ENCODE measurements at places on chromosomes 4 and X.

- DNase-seq, result no peak
Measured at GRCh38 chr4:10579648-10580047, 104.9 kb downstream of the CLNK start.

DNA sequence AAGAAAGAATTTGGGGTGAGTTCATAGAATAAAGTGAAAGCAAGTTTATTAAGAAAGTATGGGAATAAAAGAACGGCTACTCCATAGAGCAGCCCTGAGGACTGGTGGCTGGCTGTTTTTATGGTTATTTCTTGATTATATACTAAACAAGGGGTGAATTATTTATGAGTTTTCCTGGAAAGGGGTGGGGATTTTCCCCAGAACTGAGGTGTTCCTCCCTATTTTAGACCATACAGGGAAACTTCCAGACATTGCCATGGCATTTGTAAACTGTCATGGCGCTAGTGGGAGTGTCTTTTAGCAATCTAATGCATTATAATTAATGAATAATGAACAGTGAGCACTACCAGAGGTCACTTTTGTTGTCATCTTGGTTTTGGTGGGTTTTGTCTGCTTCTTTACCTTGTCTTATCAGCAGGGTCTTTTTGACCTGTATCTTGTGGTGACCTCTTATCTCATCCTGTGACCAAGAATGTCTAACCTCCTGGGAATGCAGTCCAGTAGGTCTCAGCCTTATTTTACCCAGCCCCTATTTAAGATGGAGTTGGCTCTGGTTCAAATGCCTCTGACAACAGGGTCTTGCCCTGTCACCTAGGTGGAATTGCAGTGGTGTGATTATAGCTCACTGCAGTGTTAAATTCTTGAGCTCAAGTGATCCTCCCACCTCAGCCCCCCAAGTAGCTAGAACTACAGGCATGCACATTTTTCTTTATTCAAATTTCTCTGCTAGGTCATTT is 27.1 kb downstream of the RAPGEF2 start:
- no peak for DNase-seq

- no peak for DNase-seq
Measured at GRCh38 chr4:168908093-168908492, 102.0 kb downstream of the CBR4 start.

DNA sequence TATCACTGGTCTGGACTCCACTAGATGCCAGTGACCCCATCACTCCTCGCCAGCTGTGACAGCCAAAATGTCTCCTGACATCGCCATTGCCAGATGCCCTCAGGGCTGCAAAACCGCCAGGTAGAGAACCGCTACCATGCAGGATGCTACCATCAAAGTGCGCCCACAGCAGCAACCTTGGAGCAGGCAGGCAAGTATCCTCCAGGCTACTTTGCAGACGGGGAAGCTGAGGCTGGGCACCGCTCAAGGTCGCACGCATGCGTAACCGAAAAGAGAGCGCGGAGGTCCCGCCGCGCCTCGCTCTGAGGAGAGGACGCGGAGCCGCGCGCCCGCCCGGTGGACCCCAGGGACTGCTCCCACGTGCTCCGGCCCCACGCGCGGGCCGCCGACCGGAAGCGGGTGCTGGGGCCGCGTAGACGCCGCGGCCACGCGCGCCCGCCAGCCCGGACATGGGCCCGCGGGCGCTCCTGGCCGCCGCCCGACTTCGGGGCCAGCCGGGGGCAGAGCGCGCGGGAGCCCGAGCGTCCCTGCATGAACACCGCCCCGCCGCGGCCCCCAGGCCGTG is at the start of gene STS:
Gene STS (plus strand): TSS at position 300 of the 565 bp plus-strand sequence. CDS start 105,488 bp downstream, outside the sequence.
- DNase-seq, result peak; percentile 40

GRCh38 chrX:46777971-46778810 is 19.3 kb upstream of the SLC9A7 start:
- DNase-seq, result peak; percentile 26

GRCh38 chrX:118199997-118200396 is 83.4 kb upstream of the KLHL13 start:
- peak; percentile 19 for DNase-seq

DNA sequence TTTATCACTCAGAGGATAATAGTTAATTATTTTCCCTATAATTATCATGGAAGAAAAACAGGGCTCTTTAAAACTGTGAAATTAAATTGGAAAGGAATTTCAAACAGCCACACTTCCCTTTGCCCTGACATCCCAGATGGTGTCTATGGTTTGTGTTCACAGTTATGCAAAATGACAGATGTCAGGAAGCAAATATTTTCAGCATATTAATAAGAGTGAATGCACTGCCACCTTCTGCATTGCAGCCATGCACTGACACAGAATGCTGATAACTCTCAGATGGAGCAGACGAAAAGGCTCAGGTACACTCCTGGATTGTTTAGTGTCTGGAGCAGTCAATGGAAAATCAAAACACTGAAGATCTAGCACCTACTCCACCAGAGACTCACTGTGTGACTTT is 57.6 kb downstream of the RWDD4 start:
- DNase-seq, result no peak
